ENCODE measurements at places on chromosomes 5 and 9. TPM values are rescaled to one million over a fixed set of nuclear protein-coding genes. Genes with fewer than 3 reads are reported as not detected.

DNA sequence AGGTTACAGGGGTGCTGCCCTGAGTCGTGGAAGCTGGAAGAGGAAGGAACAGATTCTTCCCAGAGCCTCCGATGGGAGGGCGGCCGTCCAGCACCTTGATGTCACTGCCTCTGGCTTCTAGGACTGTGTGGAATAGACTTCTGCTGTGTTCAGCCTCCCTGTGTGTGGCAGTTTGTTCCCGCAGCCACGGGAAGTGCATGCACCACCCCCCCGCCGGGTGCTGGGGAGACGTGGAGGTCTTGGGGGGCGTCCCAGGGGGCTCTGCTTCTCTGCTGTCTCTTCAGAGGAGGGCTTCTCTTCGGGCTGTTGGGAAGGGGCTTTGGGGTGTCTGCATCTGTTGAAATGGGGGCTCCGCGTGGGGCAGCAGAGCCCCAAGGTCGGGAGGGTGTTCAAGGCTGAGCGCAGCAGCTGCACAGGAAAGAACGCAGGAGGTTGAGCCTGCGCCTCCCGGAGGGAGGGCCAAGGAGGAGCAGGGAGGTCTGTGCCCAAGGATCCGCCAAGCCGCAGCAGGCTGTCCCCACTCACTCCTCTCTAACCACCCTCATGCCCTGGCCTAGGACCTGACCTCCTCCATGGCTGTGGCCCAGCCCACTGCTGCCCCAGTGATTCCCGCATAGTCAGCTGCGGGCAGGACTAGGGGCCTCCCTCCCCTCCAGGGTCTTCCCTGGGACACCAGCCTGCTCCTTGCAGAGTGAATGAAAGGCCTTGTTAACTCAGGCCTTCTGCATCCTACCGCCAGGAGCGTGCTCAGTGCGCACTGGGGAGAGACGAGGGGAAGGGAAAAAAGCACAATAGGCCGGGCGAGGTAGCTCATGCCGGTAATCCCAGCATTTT is 45.0 kb downstream of the ROPN1L start:
- H3K4me1 ChIP-seq: no peaks in the 10 kb centered on the region
- no peak for DNase-seq
- no peaks in the 10 kb centered on the region for H3K36me3 ChIP-seq
- no peak overlapping the region for H3K27ac ChIP-seq
- peaks cover 3% of the 10 kb centered on the region for H3K27me3 ChIP-seq

The ANKRD34B gene
- not detected for total RNA-seq

DNA sequence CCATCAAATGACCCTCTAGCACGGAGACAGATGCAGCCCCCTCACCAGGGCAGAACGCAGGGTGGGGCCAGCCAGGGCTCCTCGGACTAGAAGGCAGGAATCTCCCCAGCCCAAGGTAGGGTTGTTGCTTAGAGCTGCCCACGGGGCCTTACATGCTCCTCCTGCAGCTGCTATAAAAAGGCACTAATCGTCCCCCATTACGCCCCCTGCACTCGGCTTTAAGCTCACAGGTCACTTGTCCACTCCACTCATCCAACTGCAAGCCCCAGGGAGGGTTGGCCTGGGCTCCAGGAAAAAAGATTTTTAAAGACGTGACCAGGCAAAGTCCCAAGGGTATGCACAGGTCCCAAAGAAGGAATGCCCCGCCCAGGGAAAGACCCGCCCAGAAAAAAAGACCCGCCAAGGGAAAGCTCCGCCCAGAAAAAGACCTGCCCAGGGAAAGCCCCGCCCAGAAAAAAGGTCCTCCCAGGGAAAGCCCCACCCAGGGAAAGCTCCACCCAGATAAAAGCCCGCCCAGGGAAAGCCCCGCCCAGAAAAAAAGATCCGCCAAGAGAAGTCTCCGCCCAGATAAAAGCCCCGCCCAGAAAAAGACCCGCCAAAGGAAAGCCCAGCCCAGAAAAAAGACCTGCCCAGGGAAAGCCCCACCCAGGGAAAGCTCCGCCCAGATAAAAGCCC is 11.1 kb downstream of the GRIN1 start:
- no peaks in the 10 kb centered on the region for H3K36me3 ChIP-seq
- no peaks in the 10 kb centered on the region for H3K4me1 ChIP-seq
- no peak for DNase-seq
- H3K4me3 ChIP-seq: no peak overlapping the region
- H3K27ac ChIP-seq: no peak overlapping the region
- H3K27me3 ChIP-seq: peaks cover 27% of the 10 kb centered on the region

DNA sequence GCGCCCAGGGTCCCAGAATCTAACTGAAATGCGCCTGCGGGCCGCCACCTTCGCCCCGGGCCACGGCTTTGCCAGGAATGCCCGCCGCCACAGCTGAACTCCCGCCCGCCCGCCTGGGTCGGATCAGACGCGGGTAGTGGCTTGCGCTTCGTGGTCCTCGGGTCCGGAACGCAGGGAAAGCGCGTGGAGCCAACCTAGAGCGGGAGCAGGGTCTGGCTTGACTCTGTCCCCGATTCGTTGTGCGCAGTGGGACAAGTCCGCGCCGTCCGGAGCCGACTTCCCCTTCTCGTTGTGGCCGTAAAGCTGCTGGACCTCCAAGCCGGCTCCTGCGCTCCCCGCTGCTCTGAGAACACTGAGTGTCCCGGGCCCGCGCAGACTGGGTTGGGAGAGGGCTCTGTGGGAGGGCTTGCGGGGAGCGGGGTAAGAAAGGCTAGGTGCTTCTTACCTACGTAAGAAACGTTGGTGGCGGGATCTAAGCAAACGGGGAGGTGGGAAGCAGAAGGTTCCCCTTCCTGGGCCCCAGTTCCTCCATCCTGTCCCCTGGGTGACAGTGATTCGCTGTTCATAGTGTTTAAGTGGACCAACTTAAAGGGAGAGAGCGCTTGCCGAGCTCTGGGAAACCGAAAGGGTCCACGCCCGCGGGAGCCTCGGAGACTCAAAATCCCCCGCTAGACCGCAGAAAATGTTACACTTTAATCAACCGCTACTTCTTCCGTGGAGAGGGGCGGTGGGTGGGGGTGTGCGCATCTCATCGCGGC is 4.4 kb upstream of the FOXE1 start:
- H3K27ac ChIP-seq: no peak overlapping the region
- peaks cover 4% of the 10 kb centered on the region for H3K4me1 ChIP-seq
- H3K27me3 ChIP-seq: peaks cover 99% of the 10 kb centered on the region
- no peaks in the 10 kb centered on the region for H3K36me3 ChIP-seq

The CTSV gene
- total RNA-seq: 6.3 TPM

DNA sequence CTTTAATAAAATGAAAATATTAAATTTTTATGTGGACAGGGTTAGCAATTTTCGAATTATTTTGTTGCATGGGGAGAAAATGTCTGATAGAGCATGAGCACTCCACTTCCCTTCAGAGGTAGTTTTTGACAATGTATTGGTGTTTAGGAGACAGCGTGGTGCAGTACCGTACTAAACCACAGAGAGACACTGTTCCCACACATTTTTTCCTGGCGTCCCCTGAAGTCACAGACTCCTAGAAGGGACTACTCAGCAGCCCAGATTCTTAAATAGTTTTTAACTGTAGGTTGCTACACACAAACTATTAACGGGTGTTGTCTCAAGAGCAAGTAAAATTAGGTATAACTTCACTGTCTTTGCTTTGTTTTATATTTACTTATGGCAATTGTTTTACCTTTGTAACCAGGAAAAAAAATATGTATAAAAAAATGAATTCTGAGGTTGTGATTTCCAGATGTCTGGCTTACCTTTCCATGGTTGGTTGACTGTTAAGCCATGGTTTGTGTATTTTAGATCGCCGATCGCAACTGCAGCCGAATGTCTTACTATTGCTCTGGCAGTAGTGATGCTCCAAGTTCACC is 171.2 kb downstream of the DOCK8 start:
- no peak overlapping the region for H3K4me3 ChIP-seq
- no peaks in the 10 kb centered on the region for H3K36me3 ChIP-seq
- H3K27ac ChIP-seq: no peak overlapping the region
- peak; percentile 51 for DNase-seq
- H3K4me1 ChIP-seq: no peaks in the 10 kb centered on the region

GRCh38 chr9:132042324-132042723 is 37.3 kb downstream of the MED27 start:
- no peaks in the 10 kb centered on the region for H3K36me3 ChIP-seq
- H3K27me3 ChIP-seq: no peaks in the 10 kb centered on the region
- no peaks in the 10 kb centered on the region for H3K4me1 ChIP-seq
- H3K4me3 ChIP-seq: no peak overlapping the region

DNA sequence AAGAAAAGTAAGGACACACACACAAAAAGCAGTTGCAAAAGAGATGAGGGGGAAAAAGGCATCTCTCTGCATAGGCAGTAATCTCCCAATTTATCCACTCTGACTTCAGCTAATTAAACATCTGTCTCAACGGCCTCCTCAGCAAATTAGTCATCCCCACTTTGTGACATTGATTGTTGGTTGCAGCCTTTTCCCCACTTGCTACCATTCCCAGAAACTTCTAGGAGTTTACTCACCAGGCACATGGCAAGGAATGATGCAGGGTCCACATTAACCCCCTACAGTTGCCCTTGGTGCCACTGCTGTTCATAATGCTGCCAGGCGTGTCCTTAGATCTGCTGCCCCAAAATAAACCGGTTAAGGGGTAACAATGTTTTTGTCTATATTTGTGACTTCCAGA is 174.6 kb downstream of the MAPKAP1 start:
- no peaks in the 10 kb centered on the region for H3K27me3 ChIP-seq
- no peaks in the 10 kb centered on the region for H3K36me3 ChIP-seq
- no peak overlapping the region for H3K27ac ChIP-seq

The SLC1A3 gene
- total RNA-seq: 4.4 TPM

GRCh38 chr9:77892171-77892570 is 139.4 kb downstream of the GNAQ start:
- no peaks in the 10 kb centered on the region for H3K27me3 ChIP-seq
- DNase-seq: no peak
- H3K36me3 ChIP-seq: no peaks in the 10 kb centered on the region
- H3K4me1 ChIP-seq: no peaks in the 10 kb centered on the region
- H3K4me3 ChIP-seq: no peak overlapping the region

The PCDHGC5 gene
- 0.96 TPM for total RNA-seq

The C9orf43 gene
- total RNA-seq: not detected

GRCh38 chr9:128117613-128118471 is 9.7 kb downstream of the PTGES2 start:
- peaks cover 3% of the 10 kb centered on the region for H3K4me1 ChIP-seq
- H3K27ac ChIP-seq: peak overlapping the region; percentile 95
- H3K36me3 ChIP-seq: peaks cover 8% of the 10 kb centered on the region
- H3K4me3 ChIP-seq: no peak overlapping the region
- DNase-seq: peak; percentile 97

DNA sequence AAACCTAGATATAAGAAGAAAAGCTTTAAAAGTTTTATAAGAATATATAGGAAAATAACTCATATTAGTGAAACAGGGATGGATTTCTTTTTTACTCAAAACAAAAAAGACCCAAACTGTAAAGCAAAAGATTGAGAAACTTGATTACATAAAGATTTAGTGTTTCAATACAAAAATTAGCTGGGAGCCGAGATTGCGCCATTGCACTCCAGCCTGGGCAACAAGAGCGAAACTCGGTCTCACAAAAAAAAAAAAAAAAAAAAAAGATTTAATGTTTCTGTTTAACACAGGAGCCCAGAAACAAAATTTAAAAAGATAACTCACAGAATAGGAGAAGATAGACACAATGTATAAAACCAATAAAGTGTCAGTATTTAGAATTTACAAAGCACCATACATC is 45.2 kb downstream of the CDC14B start:
- no peak for DNase-seq
- no peak overlapping the region for H3K4me3 ChIP-seq
- H3K27ac ChIP-seq: no peak overlapping the region
- H3K27me3 ChIP-seq: no peaks in the 10 kb centered on the region
- H3K4me1 ChIP-seq: no peaks in the 10 kb centered on the region

The SH3GL2 gene
- not detected for total RNA-seq

DNA sequence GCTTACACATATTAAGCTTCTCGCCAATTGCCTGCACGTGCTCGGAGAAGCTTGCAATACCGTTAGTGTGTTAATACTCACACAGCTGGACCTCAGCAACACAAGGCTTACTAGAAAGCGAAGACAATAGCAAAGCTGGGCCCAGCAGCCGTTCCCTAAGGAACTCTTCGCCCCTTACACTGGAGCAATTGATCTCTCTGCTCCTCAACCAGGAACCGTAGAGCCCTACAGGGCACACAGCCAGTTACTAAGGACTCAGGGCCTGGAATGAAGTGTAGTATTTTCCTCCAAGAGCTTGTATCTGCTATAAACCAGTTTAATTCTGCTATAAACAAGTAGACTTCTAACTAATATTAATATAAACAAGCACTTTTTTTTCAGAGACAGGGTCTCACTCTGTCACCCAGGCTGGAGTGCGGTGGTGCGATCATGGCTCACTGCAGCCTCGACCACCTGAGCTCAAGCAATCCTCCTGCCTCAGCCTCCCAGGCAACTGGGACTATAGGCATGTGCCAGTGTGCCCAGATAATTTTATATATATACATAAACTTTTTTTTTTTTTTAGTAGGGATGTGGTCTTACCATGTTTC is 67.0 kb upstream of the SIMC1 start:
- no peak overlapping the region for H3K4me3 ChIP-seq
- DNase-seq: no peak
- H3K4me1 ChIP-seq: no peaks in the 10 kb centered on the region
- no peaks in the 10 kb centered on the region for H3K36me3 ChIP-seq
- H3K27ac ChIP-seq: no peak overlapping the region

The RPP25L gene
- 8.6 TPM for total RNA-seq

DNA sequence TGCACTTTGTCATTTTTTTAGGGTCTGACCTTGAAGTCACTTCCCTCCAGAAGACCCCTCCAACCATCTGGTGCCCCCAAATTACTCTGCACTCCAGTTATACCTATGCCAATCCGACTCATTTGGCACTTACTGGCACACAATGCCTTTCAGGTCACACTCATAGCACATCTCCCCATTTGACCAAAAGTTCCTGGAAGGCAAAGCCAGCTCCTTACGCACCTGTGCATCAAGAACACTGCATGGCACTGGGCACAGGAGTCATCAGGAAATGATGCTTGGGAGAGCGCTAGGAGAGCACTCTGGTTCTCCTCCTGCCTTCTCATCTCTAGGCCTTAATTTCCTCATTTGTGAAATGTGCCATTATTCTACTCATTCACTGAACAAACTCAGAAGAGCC is 2.9 kb downstream of the TNIP1 start:
- no peaks in the 10 kb centered on the region for H3K36me3 ChIP-seq
- peak overlapping the region; percentile 97 for H3K27ac ChIP-seq
- H3K4me3 ChIP-seq: no peak overlapping the region
- H3K27me3 ChIP-seq: no peaks in the 10 kb centered on the region

DNA sequence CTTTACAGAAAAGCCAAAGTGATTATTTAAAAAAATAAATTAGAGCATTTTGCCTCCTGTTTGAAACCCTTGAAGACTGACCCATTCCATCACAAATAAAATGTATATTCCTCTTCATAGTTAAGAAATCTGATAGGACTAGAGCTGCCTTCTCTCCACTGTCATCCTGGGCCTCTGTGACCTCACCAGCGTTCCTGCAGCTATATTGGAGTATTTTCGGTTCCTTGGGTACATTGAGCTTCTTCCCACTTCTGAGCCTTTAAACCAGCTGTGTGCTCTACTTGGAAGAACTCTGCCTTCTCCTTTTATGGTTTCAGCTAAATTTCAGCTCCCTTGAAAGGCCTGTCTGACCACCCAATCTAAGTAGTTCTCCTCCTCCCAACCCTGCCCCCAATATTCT is 99.1 kb upstream of the ABCA1 start:
- H3K36me3 ChIP-seq: no peaks in the 10 kb centered on the region
- H3K27me3 ChIP-seq: no peaks in the 10 kb centered on the region
- no peak overlapping the region for H3K27ac ChIP-seq
- no peak for DNase-seq
- H3K4me1 ChIP-seq: peaks cover 7% of the 10 kb centered on the region
